IPS DF 19.7 (cell line): ENCODE measurements at places on chromosomes 5 and 9.

DNA sequence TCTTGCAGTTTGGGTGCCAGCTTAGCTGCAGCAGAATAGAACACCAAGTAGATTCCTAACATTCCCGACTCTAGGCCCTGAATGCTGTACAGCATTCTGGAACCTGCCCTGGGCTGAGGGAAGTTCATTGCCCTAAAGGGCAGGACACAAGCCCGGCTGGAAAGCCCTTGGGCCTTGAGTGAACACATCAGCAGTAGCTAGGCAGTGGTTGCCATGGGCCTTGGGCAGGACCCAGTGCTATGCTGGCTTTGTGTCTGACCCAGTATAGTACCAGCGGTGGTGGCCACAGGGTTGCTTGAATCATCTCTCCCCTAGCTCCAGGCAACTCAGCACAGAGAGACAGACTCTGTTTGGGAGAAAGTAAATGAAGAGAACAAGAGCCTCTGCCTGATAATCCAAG is 137.8 kb downstream of the AGTPBP1 start:
- no peak for DNase-seq

DNA sequence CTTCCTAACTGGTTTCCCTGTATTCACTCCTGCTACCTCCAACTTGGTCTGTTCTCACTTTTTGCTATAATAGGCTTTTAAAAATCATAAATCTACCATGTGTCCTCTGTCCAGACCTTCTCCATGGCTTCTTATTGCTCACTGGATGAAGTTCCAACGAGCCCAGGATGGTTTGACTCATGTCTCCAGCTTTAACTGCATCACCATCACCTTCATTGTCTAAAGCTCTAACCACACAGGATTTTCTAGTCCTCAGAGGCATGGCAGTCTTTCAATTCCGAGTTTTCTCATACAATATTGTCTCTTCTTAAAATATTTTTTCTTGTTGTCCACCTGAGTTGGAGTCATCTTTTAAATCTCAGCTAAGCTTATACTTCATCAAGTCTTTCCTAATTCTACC is 49.3 kb downstream of the PDCD1LG2 start:
- no peak for DNase-seq

- DNase-seq: no peak
Measured at GRCh38 chr9:108552459-108553040, 303.2 kb downstream of the ACTL7B start.

GRCh38 chr5:54639621-54640020 is 122.1 kb downstream of the SNX18 start:
- DNase-seq: no peak

GRCh38 chr9:121609822-121610637 is 41.4 kb upstream of the DAB2IP start:
- DNase-seq: no peak

GRCh38 chr5:146025114-146025680 is 80.2 kb downstream of the PLAC8L1 start:
- DNase-seq: no peak

DNA sequence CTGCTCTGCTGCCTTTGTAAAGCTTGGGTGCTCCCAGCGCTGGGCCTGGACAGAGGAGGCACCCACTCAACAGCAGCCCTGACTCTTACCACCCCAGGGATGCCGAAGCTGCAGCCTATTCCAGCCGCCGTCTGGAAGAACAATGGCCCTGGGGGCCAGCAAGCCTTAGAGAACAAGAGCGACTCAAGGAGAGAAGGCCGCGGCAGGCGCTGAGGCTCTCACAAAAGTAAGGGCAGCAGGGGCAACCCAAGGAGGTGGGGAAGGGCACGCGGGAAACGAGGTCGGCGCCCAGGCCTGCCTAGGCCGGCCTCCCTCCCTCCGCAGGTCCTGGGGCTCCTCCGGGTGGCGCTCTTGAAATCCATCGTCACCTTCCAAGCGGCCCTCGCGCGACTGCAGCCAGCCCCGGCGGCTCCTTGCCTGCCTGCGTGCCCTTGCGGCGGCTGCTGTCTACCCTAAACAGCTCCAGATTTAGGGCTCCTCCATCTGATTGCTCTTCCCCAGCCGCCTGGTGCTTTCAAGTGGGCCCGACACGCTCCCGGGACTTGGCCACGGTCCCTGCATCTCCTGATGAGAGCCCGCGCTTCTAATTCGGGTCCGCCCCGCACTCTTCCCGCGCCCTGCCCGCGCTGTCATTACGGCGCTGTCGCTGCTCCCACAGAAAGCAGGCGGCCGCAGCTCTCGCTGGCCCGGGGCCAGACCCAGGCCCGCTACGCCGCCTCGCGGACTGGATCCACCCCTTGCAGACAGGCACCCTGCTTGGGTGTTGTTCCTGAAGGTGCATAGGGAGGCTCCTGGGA is 213.3 kb downstream of the SEMA6A start:
- DNase-seq: no peak

DNA sequence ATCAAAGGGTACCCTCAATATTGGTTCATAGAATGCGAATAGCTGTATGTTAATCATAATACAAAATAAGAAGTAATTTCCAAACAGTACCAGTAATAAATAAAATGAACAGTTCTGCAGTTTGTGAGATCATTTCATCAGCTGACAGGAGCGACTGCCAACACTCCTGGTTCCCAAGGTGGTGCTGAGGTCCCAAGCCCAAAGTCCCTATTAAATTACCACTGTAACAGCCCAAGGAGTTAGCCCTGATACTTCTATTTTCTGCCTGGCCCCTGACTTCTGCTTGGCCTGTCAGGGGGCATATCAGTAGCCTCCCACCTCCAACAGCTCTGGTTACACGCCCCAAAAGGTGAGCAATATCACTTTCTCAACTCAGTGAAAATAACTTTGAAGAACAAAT is 47.1 kb downstream of the ANKH start:
- DNase-seq: no peak

- no peak for DNase-seq
Measured at GRCh38 chr5:35313291-35313690, 83.0 kb upstream of the PRLR start.

- DNase-seq: no peak
Measured at GRCh38 chr5:137309290-137309689, 189.8 kb downstream of the SPOCK1 start.

GRCh38 chr9:3956081-3956671 is 343.7 kb downstream of the GLIS3 start:
- DNase-seq: no peak

GRCh38 chr5:146515473-146516150 is 378 bp downstream of the GPR151 start:
- no peak for DNase-seq

DNA sequence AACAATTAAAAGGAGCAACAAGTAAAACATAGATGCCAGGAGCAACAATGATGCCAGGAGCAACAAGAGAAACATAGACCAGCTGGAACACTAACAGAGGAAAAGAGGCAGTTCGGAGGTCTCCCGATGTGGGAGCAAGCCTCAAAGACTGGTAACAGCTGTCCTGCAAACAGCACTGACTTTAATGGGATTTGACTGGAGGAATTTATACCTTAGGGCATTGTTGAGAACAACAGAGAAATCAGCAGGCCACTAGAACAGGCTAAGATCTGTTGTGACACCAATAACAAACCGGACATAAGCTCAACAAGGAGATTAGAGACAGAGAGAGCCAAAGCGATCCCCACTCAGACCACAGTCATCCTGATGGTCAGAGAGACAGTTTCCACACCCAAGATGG is 11.8 kb upstream of the SYK start:
- DNase-seq: no peak

DNA sequence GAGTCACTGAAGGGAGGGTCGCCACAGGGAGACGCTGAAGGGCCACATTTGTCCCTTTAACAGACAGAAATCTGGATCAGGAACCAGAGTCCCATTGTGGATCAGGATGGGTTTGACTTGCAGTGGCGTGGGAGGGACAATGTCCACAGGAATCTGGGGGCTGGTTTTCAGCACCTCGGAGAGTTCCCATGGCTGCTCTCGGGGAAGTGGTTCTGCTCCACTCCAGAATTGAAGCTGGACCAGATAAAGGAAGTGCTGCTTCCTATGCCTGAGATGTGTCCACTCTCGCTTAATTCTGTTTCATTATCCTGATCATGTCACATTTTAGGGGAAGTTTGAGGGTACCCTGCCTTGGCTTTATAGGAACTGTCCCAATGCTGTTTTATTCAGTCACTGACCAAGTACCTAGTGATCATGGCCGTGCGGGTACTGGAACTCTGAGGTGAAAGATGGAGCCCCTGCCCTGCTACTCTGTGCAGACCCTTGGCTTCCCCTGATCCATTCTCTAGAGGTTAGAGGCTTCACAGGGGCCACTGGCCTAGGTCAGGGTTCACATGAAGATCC is 28.7 kb downstream of the ENHO start:
- no peak for DNase-seq
